Neural progenitor cell (in vitro differentiated cells): ENCODE measurements at places on chromosomes 3 and 15.

GRCh38 chr3:40207796-40208195 is 101.7 kb upstream of the EIF1B start:
- DNase-seq: no peak

- no peak for DNase-seq
These were observed 21.9 kb upstream of the POLR2M start for GRCh38 chr15:57684491-57685151.

- no peak for DNase-seq
These were observed 65.6 kb downstream of the MAP4 start for GRCh38 chr3:47950453-47951169.

DNA sequence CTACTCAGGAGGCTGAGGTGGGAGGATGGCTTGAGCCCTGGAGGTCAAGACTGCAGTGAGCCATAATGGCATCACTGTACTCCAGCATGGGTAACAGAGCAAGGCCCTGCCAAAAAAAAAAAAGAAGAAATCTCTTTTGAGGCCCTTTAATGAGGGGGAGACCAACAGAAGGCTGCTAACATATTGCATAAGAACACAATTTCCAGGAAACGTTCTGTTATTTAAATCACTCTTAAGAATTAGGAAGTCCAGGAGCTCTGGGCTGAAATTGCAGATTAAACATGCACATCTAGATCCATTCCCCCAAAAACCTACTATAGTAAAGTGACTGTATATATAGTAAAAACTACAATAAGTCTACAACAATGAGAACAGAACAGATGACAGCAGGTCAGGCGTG is 16.1 kb upstream of the BLM start:
- no peak for DNase-seq

GRCh38 chr3:161859865-161860450 is 363.4 kb downstream of the OTOL1 start:
- no peak for DNase-seq

GRCh38 chr3:6039971-6040370 is 820.9 kb upstream of the GRM7 start:
- no peak for DNase-seq

DNA sequence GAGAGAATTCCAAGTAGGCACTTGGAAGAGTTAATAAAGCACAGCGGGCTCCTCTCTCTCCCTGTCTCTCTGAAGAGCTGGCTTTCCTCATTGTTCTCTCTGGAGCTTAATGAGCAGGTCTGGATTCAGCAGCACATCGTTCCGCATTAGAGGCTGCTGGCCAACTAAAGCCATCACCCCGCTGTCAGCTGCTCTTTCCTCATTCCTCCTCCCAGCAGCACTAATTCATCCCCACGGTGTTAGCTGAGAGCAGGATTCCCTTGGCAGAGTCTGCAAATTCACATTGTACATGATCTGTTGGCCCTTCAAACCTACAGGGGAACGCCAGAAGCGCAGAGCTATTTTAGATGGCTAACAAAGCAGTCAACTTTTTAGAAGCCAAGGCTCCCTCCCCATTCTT is 44.2 kb downstream of the SGO1 start:
- DNase-seq: peak; percentile 95

- DNase-seq: no peak
These were observed 324.0 kb upstream of the CHRM5 start for GRCh38 chr15:33644304-33644703.

GRCh38 chr3:73523661-73524060 is 101.1 kb downstream of the PDZRN3 start:
- no peak for DNase-seq

DNA sequence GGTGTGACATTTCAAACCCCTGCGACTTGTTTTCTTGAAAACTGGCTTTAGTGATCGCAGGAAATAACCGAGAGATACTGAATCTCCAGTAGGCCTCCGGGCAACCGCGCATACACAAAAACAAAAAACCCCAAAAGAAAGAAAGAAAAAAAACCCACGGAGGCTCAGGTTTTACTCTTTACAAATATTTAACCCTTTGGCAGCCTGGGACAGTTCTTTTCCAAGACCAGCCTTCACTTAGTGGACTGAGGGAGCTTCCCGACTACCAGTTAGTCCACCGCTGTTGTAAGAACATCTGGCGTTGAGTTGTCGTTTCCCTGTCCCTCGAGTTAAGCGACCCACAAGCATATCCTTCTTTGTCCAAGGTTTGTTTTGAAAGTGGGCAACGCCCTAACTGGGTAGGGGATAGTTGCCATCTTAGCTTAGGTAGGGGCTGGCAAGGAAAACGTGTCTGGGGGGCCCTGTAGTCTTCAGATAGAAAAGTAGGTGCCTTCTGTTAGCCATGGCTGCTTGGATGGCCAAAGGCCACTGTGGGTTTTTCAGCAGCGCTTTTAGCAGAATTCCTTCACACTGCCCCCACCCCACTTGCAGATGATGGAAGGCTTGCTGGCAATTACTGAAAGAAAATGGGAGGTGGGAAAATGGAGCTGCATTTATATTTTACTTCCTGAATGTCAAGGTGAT is 6.9 kb downstream of the ISL2 start:
- peak; percentile 30 for DNase-seq

DNA sequence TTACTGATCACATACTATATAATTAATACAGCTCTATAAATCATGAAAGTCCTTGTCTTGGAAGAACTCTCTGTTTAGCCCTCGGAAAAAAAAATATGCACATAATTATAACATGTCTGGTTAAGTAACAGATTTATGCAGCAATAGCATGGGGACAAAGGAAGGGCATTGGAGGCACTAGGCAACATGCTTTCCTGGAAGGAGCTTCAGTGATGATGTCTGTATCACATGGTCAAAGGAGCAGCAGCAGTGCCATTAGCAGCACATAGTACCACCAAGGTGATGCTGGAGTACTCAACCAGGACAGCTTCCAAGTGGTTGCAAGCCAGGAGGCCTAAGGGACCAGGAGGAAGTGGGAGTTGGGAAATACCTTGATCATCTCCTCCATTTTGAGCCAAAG is 36.3 kb upstream of the PHLDB2 start:
- no peak for DNase-seq

- no peak for DNase-seq
These were observed 17.1 kb downstream of the KLF15 start for GRCh38 chr3:126340081-126340511.

DNA sequence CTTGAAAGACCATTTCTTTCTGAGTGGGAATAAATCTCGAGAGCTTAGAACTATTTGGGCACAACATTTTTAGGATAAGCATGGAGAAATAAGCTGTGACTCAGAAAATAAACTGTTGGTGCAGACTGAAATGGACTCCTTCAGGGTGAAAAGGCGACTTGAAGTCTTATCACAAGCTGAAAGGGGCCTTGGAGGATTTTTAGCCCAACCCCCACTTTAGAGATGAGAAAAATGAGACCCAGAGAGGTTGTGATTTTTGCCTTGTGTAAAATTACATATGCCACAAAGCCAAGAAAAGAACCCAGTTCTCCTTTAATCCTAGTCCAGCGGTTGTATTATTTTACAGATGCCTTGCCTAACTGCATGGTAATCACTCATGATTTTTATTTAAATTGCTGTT is 1.5 kb downstream of the ATP1B3 start:
- peak; percentile 28 for DNase-seq

DNA sequence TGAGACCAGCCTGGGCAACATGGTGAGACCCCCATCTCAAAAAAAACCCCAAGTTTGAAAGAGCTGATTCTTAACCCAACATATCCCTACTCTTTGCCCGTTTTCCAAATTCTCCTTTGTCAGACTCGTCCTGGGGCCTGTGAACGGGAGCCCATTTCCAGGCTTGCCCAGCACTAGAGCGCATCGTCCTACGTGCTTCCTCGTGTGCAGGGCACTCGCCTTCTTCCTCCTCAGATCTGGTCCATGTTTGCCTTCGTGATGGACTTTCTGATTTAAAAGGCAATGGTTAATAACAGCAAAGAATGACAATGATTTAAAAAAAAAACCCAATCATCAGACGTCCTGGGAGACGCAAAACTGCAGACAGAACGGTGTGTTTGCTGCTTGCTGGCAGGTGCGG is 10.1 kb downstream of the MELTF start:
- no peak for DNase-seq

DNA sequence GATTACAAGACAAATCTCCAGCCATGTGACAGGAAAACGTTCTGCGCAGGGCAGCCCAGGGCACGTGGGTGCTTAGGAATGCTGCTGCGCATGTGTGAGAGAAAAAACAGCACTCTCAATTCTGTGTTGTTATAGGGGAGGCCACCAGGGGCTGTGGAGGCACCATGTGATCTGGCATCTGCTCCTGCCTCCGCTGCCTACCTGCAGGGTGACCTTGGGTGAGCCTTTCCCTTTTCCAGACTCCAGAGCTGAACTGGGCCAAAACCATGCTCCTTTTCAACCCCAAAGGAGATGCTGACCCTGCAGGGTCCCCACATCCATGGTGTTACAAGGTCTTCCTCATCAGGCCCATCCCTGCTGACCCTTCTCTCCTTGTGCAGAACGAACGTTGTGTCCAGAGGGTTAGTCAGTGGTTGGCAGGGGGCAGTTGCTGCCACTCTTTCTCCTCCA is 81.5 kb upstream of the RASGRF1 start:
- DNase-seq: peak; percentile 36

- no peak for DNase-seq
These were observed 18.6 kb downstream of the DCP1A start for GRCh38 chr3:53328746-53329145.

- DNase-seq: no peak
These were observed 48.1 kb upstream of the THUMPD3 start for GRCh38 chr3:9314796-9315195.

- DNase-seq: no peak
These were observed 1.6 kb downstream of the FAM81A start for GRCh38 chr15:59439576-59439975.

DNA sequence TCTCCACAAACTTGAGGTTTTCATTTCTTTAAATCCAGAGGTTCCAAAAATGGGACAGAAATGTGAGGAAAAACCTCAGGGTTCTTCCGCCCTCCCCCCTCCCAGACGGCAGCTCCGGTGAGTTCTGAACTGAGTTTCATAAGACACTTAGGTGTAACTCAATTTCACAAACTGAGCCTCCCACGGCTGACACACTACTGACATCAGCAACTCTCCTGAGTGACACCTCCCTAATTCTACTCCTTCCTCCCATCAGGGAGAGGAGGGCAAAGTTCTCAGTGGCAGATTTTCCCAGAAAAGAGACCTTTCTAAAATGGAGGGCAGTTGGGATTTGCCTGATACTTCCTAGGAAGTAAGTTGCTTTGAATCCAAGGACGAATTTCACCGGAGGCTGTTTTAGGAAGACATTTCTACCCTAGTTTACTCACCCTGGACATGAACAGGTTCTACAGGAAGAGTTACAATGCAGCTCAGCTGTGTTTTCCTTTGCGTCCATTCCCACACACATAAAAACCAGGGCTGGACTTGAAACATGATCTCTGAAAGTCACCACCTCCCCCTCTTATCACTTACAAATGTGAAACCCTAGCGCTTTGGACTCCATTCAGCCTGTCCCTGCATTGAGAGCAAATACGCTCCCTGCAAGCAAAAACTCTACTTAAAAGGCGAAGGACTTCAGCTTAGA is 78.1 kb upstream of the LMOD3 start:
- DNase-seq: peak; percentile 31
